ENCODE measurements at places on chromosomes 3 and 15.

- DNase-seq, result no peak
These were observed 153.1 kb upstream of the COL8A1 start for GRCh38 chr3:99485286-99485685.

- DNase-seq, result no peak
These were observed 202.7 kb downstream of the TNIK start for GRCh38 chr3:171257251-171258203.

- DNase-seq, result no peak
These were observed 64.2 kb upstream of the TMEM115 start for GRCh38 chr3:50423543-50423942.

- no peak for DNase-seq
These were observed 2.2 kb downstream of the TEX264 start for GRCh38 chr3:51673181-51673801.

DNA sequence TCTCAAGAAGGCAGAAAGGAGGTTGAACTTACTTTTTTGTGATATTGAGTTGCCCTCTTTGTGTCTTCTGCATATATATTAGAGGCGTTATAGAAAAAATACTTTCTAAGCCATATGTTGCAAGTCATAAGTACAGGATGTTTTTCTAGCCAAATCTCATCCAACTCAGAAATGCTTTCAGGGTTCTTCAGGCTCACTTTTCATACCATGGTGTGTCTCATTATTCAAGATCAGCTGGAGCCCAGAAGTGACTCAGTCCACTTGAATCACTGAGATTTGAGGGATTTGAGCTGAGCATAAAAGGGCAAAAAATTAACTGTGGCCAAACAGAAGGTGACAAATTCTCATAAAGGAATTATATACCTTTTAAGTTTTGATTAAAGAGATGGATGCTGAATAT lies 157.3 kb downstream of the WNT5A start:
- no peak for DNase-seq

- no peak for DNase-seq
These were observed 2.8 kb downstream of the CHAC1 start for GRCh38 chr15:40955930-40956540.

DNA sequence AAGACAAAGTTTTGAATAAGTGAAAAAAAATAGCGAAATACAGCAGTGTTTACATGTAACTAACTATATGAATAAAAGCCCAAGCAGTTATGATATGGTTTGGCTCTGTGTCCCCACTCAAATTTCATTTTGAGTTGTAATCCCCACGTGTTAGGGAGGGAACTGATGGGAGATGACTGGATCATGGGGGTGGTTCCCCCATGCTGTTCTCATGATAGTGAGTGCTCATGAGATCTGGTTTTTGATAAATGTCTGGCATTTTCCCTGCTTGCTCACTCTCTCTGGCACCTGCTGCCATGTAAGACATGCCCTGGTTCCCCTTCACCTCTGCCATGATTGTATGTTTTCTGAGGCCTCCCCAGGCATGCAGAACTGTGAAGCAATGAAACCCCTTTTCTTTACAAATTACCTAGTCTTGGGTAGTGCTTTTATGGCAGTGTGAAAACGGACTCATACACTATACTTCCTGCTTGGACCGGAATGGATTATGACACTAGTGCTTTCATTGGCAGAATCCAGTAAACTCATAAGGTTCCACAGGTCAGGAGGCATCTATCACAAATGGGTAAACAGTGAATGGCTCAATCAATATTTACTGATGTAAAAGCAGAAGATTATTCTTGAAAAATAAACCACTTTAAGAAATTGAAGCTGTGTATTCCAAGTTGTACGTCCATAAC lies 192.1 kb downstream of the CBLB start:
- no peak for DNase-seq

- no peak for DNase-seq
These were observed 517.0 kb upstream of the PPP2R3A start for GRCh38 chr3:135448520-135448919.

DNA sequence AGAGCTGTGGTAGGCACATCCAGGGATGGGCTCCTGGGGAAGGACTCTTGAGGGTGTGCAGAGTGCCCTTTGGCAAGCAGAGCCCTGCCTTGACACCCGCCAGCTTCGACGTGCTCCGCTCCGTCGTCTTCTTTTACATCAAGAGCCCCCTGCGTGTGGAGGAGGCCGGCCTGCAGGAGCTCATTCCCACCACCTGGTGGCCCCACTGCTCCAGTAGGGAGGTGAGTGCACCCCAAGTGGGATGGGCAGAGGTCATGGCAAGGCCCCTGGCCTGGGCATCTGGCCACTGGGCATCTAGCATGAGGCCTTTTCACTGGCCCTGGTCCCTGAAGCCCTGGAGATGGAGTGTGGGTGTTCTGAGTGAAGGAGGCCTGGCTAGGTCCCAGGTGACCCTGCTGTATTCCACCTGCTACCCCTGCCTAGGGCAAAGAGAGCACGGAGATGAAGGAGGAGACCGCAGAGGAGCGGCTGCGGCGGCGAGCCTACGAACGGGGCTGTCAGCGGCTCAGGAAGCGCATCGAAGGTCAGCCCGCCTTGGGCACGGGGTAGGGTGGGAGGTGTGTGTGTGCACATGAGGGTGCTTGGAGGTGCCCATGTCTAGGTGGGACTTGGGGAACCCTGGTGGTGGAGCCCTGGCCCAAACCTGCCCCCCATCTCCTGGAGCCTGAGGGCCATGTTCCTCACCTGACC lies 12.2 kb downstream of the RNF123 start:
- no peak for DNase-seq

- DNase-seq, result no peak
These were observed 627.3 kb downstream of the PLOD2 start for GRCh38 chr3:145533696-145534095.

DNA sequence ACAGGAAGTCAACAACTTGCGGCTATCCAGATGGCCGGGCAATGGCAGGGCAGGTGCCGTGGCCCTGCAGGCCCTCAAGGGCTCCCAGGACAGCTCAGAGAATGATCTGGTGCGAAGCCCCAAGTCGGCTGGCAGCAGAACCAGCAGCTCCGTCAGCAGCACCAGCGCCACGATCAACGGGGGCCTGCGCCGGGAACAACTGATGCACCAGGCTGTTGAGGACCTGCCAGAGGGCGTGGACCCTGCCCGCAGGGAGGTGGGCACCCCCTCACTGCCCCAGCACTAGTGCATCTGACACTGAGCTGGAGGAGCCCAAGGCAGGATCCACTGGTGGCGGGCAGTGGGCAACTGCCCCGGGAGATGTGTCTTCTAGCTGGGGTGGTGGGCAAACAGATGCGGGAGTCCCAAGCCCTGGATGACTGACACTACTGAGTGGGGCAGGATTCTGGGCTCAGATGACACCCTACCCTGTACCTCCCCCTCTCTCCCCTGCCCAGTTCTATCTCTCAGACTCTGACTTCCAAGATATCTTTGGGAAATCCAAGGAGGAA lies 15.9 kb downstream of the VILL start:
- no peak for DNase-seq

DNA sequence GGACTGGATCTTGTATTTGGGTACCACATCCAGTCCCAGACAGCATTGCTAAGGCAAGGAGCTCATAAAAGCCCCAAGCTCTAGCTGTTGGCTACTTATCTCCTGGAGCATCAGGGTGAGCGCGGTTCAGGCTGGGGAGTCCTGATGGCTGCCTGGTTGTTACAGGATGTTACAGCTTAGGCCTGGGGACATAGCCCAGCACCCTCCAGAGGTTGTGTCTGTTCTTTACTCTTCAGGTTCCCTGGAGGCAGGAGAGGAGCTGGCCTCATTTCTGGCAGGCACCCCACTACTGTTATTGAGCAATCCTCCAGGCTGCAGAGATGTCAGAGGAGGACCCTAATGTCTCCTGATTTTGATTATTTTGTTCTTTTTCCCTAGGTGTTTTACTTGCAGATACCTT lies 26.6 kb downstream of the APBA2 start:
- no peak for DNase-seq

DNA sequence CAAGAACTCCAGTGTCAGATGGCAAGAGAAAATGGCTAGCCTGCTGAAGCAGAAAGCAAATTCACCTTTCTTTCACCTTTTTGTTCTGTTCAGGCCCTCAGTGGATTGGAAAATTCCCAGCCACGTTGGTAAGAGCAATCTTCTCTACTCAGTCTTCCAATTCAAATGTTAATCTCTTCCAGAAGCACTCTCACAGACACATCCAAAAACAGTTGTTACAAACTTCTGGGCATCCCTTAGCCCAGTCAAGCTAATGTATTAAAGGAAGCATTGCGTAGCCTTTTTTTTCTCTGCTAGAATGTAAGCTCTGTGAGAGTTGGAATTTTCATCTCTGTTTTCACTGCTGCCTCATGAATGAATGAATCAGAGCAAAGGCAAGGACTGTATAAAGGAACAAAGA lies 109.2 kb upstream of the ROBO2 start:
- DNase-seq, result no peak

- no peak for DNase-seq
These were observed 30.5 kb downstream of the FAH start for GRCh38 chr15:80183306-80183705.

DNA sequence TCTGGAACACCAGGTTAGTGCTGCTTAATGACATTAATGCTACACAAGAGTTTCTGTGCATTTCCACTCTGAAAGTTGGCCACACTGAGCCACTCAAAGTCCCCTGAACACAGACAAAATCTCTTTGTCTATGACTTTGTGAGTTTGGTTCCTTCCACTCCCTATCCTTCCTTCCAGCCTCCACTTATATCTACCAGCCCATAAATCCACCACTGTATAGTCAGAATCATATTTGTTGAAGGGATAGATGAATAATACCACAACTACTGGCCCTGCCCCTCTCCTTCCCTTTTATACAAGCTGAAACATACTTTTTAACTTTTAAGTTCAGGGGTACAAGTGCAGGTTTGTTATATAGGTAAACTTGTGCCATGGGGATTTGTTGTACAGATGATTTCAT lies 127.5 kb downstream of the ABHD5 start:
- no peak for DNase-seq
